ENCODE measurements at places on chromosomes 3 and 15. TPM values are rescaled to one million over a fixed set of nuclear protein-coding genes. Genes with fewer than 3 reads are reported as not detected.

GRCh38 chr15:44812029-44812517 is 75.7 kb downstream of the TRIM69 start:
- DNase-seq = no peak

ANKUB1 gene
- polyA plus RNA-seq = 0.33 TPM

CEMIP gene
- 7.0 TPM for polyA plus RNA-seq

GRCh38 chr3:105802118-105802706 is 66.6 kb downstream of the CBLB start:
- no peak for DNase-seq

- DNase-seq = no peak
These were observed 151.6 kb downstream of the IL5RA start for GRCh38 chr3:2958551-2958950.

DNA sequence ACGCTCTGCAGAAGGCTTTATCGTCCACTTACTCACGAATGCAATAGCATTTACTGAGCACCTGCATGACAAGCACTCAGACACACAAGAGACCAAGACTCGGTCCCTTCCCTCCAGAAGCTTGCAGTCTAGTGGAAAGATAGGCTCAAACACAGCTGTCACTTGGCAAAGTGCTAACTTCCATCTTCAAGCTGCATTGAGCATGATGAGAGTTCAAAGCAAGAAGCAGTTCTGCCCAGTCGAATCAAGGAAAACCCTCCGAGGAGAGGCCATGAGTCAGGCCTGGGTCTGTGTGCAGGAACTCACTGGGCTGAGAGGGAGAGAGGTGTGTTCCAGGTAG is 51.5 kb downstream of the C3orf20 start:
- DNase-seq = no peak

GRCh38 chr3:14122301-14122700 is 2.4 kb downstream of the CHCHD4 start:
- DNase-seq = no peak

GRCh38 chr3:120454076-120454689 is 3.4 kb upstream of the FSTL1 start:
- DNase-seq = no peak

TERB2 gene
- not detected for polyA plus RNA-seq

DNA sequence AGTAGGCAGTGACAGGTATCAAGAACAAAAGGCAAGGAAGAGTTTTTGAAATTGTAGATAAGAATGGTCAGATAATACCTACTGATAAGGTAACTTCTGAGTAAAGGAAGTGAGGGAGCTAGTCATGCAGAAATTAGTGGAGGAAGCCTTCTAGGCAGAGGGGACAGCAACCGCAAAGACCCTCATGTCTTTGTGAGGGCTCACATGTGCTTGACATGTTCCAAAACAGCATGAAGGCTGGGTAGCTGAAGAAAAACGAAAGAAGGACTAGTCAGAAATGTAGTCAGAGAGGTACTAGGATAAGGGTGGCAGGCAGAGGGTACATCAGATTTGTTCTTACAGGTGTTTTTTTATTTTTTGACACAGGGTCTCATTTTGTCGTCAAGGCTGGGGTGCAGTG is 5.3 kb downstream of the SIN3A start:
- no peak for DNase-seq

DNA sequence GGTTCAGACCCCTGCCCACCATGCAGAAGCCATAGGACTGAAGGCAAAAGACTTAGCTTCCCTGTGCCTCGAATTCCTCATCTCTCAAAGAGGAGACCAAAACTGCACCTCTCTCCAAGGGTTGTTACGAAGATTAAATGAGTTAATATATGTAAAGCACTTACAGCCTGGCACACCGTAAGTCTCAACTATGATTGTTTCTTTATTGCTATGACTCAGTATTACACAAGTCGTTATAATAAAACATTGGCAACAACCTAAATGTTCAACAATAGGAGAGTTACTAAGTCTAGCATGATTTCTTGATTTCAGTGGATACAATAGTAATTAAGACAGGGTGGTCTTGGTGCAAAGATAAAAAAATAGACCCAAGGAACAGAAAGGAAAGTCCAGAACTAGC is 19.6 kb upstream of the FGD5 start:
- no peak for DNase-seq

DNA sequence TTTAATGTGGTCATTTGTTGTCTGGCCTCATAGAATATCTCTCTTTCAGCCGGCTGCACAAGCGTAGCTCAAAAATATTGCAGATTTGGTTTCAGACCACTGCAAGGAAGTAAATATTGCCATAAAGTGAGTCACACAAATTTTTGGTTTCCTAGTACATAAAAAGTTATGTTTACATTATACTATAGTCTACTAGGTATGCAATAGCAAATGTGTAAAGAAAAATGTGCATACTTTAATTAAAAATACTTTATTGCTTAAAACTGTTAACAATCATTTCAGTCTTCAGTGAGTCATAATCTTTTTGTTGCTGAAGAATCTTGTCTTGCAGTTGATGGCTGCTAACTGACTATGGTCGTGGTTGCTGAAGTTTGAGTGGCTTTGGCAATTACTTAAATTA is 425.1 kb upstream of the ROBO1 start:
- DNase-seq = no peak

DNA sequence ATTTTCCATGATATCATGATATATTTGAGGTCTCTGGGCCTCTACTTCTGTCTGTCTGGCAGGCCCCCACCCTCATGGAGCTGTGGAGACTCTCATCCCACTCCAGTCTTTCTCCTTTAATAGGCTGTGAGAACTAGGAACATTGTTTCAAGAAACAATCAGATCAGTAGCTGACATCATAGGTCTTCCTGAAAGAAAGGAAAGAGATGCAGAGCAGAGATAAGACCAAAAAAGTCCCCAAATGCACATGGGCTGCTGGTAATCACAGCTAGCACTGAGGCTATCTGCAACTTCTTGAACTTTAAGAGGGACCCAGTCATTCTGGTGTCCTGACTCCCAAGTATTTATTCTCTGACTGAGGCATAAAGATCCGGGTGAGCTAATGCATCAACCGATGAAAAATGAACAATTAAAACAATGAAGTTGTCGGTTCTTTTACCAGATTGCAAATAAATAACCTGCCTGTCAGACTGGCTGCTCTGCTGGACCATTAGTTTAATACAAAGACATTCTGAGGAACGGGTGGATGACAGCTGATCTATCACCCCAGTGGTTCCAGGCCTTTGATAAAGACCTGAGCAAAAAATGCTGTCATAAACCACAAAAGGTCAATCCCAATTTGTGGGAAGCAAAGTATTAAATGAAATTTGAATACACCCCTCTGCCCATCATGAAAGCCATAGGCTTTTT is 780.8 kb upstream of the GOLIM4 start:
- no peak for DNase-seq

DNA sequence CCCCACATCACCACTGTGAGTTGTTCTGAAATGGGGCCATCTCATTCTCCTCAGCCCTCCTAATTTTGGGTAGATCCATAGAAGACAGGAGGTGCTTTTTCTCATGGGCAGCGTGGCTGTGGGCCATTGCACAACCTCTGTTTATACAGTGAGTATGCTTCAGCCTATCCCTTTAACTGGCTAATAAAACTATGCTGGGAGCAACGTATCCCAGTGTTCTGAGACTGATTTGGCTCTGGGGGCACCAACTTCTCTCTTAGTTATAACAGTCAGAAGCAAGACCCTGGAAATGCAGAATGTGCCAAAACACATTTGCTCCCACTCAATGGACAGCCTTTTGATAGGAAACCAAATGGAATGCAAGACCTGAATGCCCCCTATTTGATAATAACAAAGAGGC is 97.1 kb upstream of the ICE2 start:
- no peak for DNase-seq

FBXL22 gene
- 1.6 TPM for polyA plus RNA-seq

GRCh38 chr15:87938031-87938430 is 318.5 kb downstream of the NTRK3 start:
- no peak for DNase-seq

LEKR1 gene
- polyA plus RNA-seq = 1.3 TPM

GRCh38 chr15:67819636-67820035 is 5.7 kb upstream of the SKOR1 start:
- no peak for DNase-seq

ECE2 gene
- polyA plus RNA-seq = 0.04 TPM

DNA sequence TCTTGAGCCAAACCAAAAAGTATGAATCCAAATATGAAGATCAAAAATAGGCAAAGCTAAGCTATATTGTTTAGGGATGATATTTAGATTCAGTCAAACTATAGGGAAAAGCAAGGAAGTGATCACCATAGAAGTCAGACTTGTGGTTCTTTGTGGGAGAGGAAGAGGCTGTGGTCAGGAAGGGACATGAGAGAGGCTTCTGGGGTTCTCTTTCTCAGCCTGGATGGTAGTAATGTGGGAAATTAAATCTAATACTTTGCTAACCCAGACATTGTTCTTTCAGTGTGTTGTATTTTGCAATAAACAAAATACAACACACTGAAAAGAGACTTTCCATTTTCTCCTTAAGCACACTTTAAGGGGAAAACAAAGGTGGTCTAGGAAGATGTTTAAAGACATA is 3.1 kb downstream of the CX3CR1 start:
- DNase-seq = no peak

- no peak for DNase-seq
These were observed 83.9 kb downstream of the LEKR1 start for GRCh38 chr3:156910022-156910421.

MITF gene
- polyA plus RNA-seq = 40.4 TPM
